ENCODE measurements at places on chromosomes 3 and 15.

DNA sequence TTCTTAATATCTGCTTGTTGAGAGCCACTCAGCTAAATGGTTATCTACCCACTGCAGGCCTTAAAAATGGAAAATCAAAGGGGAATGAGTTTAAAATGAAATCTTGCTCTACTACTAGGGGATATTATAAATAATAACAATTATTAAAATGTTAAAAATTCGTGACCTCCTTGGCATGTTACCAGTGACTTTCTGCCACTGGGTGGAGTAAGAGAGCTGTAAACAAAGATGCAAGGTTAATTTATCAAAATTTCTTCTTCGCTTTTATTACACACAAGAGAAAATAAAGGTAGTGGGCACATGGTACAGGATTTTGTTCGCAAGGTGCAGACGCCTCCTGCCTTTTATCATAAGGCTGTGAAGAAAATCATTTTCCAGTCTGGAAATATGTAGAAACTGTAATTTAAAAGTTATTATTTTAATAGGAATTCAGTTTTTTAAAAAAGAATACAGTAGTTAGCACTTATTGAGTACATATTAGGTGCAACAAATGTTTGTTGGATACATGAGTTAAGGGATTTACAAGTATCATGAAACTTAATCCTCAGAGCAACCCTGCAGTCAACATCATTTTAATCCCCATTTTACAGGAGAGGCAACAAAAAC, 272.6 kb downstream of the SUCLG2 start:
- no peak for DNase-seq

- DNase-seq, result no peak
These were observed 52.9 kb downstream of the PGBD4 start for GRCh38 chr15:34154725-34155204.

DNA sequence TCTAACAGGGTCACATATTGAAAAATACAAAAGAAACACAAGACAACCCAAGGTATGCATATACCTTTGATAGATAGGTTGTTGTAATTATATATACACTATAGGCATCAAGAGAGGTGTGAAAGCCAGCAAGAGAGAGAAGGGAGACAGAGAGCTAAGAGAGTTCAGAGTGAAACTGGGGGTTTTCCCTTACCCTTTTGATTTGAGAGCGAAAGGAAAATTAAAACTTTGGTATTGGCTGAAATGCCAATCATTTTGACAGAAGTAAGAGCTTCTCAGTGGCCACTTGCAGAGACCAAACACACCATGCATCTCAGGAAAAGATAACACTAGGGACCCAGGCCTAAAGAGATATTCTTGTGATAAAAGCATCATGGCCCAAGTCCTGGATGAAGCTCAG, 183.6 kb downstream of the SHOX2 start:
- DNase-seq, result no peak

GRCh38 chr3:116563351-116563750, 118.1 kb upstream of the LSAMP start:
- no peak for DNase-seq

DNA sequence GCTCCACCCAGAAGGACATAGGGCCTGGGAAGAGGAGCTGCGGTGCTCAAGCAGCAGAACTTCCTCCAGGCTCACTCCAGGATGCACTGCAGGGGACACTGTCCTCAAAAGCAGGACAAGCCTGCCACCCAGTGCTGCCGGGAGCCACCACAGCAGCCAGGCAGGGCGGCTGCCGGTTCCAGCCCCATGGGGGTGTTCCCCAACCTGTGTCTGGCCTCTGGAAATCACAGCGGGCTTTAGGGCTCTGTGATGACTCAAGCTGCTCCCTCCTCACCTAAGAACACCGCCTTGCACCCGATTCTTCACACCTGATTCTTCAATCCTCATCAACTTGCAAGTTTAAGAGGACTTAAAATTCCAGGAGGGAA, 71.9 kb upstream of the SLC6A11 start:
- DNase-seq, result no peak

DNA sequence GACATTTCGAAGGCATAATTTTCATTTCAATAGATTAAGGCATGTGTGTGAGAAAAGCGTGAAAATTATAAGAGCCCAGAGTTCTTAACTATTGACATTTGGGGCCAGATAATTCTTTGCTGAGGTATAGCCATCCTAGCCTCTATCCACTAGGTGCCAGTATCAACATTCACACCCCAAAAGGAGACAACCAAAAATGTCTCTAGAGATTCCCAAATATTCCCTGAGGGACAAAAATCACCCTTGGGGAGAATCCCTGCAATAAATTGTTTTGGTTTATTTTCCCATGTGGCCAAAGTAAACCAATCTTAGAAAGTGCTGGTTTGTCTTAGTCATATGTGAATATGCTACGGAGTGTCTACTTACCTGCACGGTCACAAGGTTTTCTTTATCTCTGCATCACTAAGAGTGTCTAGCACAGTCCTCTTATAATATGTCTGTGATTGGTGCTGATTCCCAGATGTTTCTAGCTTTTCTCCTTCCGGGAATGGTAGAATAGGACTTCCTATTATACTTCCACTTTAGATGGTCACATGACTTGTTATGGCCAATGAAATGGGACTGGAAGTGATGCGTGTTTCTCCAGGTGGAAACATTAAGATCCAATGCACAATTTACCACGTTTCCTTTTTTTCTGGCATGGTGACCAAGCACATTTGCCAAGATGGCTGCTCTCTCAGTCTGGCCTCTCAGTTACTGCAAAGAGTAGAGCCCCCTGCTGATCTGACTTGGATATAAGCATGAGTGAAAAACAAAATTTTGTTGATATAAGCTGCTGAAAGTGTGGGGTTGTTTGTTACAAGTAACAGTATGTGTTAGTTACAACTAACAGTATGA, 8.0 kb upstream of the KBTBD8 start:
- no peak for DNase-seq
